HTR-8/SVneo (cell line): ENCODE measurements at places on chromosomes 7 and 10.

DNA sequence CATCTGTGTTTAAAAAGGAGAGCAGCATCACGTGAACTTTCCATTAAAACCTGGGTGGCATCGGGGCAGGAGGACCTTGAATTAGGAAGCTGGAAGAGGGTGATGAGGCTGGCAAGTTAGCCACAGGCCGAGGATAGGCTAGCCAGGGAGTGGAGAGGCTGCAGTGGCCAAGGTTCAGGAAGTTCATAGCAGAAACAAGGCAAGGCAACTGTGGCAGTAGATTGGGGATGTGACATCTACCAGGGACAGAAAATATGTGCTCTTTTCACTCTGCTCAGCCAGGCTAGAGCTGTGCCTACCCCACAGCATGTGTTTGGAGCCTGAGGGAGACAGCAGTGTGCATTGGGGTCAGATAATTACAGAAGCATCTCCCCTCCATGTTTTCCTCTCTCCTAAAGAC, 2.2 kb upstream of the INPP5F start:
- no peak for DNase-seq

DNA sequence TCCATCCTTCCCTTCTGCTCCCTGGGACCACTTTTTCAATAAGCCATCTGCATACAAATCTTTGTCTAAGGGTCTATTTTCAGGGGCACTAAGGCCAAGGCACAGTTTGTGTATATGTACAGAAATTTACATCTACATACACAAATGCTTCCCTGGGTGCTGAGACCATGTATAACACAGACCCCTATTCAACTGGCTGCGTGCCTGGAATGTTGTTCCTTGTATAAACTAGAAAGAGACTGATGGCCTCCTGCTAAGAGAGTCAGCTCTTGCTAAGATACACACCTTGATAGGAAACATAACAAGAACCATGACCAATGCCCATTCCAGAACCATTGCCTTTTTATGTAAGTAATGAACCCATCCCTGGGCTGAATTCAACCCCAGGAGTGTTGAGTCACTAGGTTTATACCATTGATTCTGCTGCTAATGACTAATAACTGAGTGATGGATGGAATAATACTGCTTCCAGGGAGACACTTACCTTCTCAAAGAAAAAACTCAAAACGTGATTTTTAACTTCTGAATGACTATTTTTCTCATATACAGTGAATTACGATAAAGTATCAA, 290.7 kb downstream of the FGFR2 start:
- no peak for DNase-seq

DNA sequence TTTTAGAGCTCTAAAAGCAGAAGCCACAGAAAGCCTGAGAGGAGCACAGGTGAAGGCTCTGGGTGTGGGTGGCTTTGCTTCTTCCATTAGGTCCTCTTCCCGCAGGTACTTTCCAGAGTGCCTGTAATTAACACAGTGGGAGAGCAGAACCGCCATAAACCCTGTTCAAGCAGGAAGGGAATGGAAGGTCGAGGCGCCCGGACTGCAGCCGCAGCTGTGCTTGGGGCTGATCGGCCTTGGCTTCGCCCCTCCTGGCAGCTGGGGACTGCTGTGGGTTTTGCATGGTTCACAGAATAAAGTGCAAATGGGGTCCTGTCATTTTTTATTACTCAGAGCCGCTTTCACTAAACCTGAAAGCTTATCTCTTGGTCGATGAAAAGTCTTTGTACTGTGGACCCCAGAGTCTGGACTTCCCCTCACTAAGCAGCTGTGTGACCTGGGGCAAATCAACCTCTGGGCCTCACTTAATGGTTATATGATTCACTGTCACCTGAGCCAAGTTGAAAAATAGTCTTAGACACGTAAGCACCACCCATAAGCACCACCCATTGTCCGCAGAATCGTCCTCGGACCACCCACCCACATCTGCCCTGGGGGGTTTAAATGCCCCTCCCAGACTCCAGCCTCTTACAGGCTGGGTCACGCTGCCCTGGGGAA, 100.9 kb downstream of the XRCC2 start:
- no peak for DNase-seq

- DNase-seq, result no peak
Observed at GRCh38 chr10:49830016-49830415, 67.9 kb upstream of the OGDHL start.

DNA sequence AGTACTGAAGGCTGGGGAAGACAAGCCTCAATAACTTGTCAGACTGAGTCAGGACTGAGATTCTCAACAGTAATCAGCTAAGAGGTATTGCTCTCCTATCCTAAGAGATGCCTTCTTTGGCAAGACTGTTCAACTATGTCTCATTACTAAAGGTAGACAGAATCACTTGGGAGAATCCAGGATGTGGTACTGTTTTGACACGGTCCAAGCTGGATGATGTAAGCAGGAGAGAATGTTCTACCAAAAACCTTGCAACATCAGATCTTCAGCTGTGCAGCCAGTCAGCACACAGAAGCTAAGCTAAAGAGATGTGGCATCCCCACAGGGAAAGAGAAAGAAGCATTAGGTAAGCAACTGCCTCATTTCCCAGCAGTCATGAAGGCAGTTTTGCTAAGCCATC, 391.4 kb downstream of the NRG3 start:
- DNase-seq, result no peak

DNA sequence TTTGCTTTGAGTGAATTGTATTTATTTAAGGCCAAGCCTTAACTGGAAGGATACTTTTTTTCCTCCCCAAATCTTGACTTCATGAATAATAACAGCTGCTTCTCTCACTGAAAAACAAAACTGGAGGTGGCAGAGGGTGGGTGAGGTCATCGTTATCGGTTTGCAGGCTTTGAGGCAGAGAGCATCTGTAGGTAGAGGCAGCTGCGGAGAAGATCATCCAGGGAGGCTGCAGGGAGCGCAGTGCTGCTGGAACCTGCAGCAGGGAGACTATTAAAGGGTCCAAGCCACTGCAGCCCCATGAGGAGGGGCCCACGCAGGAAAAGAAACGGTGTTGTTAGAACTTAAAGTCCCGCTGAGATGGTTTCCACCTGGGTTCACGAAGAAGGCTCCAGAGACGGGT, 112.1 kb upstream of the SDK1 start:
- no peak for DNase-seq

DNA sequence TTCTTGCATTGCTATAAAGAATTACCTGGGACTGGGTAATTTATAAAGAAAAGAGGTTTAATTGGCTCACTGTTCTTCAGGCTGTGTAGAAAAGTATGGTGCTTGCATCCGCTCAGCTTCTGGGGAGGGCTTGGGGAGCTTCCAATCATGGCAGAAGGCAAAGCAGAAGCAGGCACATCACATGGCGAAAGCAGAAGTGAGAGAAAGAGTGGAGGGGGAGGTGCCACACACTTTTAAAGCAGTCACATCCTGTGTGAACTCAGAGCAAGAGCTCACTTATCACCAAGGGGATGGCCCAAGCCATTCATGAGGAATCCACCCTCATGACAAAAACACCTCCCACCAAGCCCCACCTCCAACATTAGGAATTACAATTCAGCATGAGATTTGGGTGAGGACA, 303.5 kb downstream of the OTUD1 start:
- DNase-seq, result no peak

GRCh38 chr10:93073539-93074146, at the start of gene CYP26A1:
CYP26A1 (plus strand) TSS chr10:93073893; CDS start chr10:93073935, 42 bp downstream.
- no peak for DNase-seq

- DNase-seq, result no peak
Observed at GRCh38 chr10:110361800-110362456, 57.2 kb upstream of the SMNDC1 start.

DNA sequence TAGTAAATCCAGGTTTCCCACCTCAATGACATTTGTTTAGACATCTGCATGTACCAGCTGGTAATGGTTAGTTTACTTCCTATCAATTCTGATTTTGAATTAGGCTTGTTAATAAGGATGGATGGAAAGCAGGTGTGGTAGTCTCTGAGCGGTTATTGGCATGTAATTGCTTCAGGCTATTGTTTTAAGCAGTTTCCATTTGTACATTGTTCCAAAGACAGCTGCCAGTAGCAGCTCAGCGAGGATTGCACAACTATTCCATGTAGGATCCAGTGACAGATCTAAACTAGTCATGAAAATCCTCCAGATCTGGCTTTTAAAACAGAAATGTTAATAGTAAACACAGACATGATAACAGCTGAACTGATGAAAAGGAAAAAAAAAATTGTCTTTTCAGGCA, 436.0 kb upstream of the ADARB2 start:
- peak; percentile 3 for DNase-seq

GRCh38 chr7:92520024-92520423, 8.3 kb downstream of the PEX1 start:
- DNase-seq, result no peak

- no peak for DNase-seq
Observed at GRCh38 chr10:102267748-102268147, 22.4 kb downstream of the GBF1 start.
